Left ventricle myocardium superior (tissue), 1 donor: ENCODE measurements at places on chromosomes 3 and 15. TPM values are rescaled to one million over a fixed set of nuclear protein-coding genes. Genes with fewer than 3 reads are reported as not detected.

Gene TMCO5A
- not detected for total RNA-seq

Gene MAPKBP1
- total RNA-seq, result 17.0 TPM

- DNase-seq, result no peak
These were observed 60.4 kb upstream of the TNFAIP8L3 start for GRCh38 chr15:51155016-51155580.

Gene SCN11A
- total RNA-seq, result not detected

DNA sequence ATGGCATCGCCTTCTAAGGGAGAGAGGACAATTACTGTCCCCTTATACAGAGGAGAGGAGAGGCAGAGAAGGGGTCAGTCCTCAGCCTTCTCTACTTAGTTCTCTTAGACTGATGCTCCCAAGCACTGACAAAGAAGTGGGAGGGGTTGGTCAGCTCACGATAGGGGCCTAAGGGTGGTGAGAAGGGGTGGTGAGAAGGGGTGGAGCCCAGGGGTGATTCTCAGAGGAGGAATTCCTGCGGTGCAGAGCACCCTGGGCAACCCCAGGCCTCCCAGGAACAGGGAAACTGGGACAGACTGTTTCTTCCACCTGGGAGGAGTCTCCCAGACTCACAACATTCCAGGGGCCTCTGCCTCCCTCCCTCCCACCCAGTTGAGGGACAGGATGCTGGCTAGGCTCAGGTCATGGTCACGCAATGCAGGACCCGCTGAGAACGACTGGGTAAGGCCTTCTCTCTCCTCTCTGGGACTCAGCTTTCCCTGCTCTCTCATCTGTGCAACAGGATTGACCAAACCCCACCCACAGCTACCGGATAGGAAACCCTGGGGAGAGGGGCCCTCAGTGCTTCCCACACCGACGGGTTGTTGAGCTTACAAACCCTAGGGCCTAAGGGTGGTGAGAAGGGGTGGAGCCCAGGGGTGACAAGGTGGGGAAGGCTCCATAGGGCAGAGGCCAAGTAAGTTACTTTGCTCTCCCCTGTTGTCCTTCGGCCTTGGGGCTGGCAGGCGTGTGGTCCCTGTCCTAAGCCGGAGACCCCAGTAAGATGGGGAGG lies 1.5 kb downstream of the TPRA1 start:
- DNase-seq, result no peak

DNA sequence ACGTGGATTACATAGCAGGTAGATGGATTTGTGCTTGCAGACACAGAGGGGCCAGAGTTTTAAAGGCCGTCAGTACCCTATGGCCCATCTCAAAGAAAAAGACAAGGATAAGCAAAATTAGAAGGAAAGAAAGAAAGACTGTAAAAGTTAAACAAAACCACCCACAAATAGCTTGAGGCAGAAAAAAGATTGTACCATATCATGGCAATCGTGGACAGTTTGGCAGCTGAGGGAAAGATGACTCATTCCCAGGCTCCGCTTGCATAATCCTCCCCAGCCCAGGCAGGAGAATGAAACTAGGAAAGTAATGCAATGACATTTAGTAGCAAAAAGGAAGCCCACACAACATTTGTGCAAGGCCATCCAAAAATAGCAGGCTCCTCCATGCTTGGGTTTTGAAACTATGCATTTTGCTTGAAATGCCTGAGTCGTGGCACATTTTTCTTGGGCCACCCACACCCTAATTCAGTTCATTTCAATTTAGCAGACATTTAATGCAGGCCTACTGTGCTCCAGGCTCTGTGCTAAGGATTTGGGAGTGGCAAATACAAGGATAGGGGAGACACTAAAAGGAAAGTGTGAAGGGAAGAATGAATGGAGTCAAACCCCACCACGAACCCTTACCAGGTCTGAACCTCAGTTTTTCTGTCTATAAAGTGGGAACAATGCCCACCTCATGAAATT lies 40.9 kb upstream of the SMAD3 start:
- DNase-seq, result peak; percentile 55

Gene ISLR
- 11.1 TPM for total RNA-seq

Gene PCOLCE2
- total RNA-seq, result 58.2 TPM

GRCh38 chr15:88108991-88109390 lies 147.5 kb downstream of the NTRK3 start:
- no peak for DNase-seq

Gene DAZL
- not detected for total RNA-seq

Gene FOXB1
- not detected for total RNA-seq

Gene ERICH6
- not detected for total RNA-seq

GRCh38 chr3:102718651-102719050 lies 283.8 kb downstream of the ZPLD1 start:
- no peak for DNase-seq
